HS-5 (cell line): ENCODE measurements at places on chromosomes 11 and 22.

- DNase-seq, result no peak
Observed at GRCh38 chr11:4543561-4543960, 1.4 kb upstream of the OR52M1 start.

GRCh38 chr11:62644220-62644619, 2.2 kb downstream of the GANAB start:
- DNase-seq, result no peak

DNA sequence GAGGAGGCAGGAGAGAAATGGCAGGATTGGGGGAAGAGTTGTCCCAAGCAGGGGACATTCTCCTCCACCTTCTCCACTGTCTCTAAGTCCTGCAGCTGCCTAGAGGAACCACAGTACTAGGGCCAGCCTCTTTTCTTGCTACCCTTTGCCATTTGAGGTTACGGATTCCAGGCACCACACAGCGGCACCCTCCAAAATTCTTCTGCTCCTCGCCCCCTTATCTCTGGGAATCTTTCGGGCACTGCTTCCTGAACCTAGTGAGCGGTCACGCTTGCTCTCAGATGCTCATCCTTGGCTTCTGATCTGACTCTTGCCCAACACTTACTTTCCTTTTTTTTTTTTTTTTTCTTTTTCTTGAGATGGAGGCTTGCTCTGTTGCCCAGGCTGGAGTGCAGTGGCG, 26.6 kb upstream of the XBP1 start:
- no peak for DNase-seq

GRCh38 chr11:125945797-125946520, at the start of gene VSIG10L2:
VSIG10L2 (plus strand) TSS chr11:125946044; CDS start chr11:125946056, 12 bp downstream.
- DNase-seq, result no peak

GRCh38 chr22:40204321-40205116, 26.8 kb downstream of the TNRC6B start:
- DNase-seq, result peak; percentile 61

DNA sequence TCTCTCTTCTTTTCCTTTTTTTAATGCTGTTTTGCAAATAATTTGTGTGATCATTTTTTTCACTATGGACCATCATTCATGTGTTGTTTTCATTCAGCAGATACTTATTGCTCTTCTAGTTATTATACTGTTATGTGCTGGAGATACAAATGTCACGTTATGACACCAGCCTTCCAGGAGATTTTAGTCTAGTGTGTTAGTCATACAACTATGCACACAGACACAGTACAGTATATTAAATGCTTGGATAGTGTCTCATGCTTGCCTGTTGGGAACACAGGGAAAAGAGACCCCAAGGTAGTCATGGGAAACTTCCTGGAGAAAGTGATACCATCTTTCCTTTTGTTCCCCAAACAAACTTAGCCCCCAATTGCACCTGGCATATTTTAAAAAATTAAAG, 116.1 kb downstream of the UVRAG start:
- no peak for DNase-seq

DNA sequence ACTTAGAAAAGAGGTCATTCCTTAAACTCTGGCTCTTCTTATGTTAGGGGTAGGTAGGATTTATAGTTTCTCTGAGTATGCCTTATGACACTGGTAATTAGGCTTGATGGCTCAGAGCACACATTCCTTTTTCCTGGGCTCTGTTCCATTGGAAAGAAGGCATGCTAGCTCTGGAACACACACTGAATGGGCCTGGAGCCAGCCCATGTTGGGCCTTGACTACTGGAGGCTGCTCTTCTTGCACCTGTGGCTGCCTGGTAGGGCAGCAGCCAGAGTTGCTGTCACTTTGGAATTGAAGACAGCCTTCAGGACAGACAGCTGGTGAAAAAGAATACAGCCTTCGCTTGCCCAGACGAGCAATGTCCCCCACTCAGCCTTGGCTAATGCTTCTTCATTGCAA, 18.2 kb downstream of the MCAM start:
- DNase-seq, result no peak

DNA sequence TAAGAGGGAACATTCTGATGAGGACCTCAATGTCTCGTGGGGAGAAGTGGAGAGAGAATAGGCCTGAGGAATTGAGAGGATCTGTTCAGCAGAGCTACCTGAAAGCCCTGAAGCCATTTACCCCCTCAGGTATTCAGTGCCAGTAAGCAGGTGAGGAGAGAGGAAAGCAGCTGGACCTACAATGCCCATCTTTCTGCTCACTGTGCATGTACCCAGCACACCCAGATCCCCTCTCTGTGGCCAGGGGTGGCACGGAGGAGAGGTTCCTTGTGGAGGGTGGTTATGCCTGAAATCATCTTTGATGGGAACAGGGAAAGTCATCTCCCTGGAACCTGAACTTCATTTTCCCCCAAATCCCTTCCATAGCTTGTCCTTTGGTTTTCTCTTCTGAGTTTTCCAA, 277.8 kb upstream of the B3GAT1 start:
- no peak for DNase-seq

DNA sequence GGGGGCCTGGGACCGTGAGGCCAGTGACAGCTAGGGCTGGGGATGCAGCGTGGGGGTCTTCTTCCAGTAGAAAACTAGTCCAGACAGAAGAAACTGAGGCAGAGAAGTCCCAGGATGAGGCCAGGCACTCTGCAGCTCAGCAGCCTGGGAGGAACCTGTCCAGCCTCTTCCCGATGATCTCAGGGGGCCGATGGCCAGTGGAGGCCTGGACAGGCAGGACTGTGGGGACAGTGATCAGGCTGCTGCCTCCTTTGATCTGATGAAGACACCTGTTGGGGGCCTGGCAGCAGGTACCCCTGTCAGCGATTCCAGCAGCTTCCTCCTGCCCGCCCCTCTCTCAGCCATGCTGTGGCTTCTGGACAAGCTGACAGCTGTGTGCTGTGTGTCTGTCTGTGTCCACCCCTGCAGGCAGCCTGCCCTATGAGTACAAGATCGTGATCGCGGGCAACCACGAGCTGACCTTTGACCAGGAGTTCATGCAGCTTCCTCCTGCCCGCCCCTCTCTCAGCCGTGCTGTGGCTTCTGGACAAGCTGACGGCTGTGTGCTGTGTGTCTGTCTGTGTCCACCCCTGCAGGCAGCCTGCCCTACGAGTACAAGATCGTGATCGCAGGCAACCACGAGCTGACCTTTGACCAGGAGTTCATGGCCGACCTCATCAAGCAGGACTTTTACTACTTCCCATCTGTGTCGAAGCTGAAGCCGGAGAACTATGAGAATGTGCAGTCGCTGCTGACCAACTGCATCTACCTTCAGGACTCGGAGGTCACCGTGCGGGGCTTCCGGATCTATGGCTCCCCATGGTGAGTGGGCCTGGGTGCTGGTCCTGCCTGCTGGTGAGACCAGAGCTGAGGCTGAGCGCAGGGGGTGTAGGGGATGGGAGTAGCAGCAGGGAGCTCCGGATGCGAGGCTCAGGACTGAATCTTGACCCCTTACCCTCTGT, 62.6 kb downstream of the MPPED1 start:
- DNase-seq, result no peak

DNA sequence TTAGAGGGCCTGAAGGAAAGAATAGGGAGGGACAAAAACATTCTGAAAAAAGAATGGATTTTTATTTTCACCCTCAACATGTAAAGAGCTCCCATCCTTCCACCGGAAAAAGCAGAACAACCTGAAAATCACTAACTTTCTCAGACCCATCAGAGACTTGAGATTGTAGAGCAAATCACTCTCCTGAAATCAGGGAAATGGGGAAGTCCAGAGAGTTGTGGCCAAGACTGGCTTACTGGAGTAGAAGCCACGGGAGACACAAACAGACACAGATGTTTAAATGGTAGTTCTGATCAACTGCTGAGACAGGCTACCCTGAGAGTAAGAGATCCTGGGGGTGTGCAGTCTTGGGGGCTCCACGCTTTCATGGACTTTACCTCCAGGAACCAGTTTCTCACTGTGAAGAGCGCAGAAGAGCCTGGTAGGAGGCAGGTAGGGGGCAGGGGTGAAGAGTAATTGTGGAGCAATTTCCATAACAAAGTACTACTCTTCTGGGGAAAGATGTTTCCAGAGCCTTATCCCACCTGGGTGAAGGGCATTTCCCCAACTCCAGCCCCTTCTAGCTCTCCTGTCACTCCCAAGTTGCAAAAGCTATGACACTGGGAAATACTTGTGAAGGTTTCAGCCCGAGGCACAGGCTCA, 47.1 kb downstream of the ASCL2 start:
- no peak for DNase-seq

DNA sequence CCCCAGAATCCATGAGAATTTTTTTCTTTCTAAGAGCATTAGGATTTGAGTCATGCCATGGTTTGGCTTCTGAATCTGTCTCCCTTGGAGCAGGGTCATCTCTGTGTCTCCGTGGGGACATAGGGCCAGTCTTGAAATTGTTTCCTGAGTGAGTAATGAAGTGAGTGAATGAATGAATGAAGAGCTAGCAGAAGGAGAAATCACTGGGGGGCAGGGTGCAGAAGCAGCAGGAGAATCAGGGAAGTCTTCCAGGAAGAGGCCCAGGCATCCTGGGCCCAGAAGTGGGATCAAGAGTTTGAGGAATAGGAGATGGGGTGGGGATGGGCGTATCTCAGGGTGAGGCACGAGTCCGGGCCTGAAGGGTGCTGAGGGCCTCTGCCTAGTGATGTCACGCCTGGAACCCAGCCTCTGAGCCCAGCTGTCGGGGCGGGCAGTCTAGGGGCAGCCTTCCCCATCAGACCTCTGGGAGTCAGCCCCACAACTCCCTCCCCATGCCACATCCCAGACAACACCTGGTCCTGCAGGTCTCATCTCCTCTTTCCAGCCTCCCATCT, 12.5 kb upstream of the MGAT3 start:
- no peak for DNase-seq

DNA sequence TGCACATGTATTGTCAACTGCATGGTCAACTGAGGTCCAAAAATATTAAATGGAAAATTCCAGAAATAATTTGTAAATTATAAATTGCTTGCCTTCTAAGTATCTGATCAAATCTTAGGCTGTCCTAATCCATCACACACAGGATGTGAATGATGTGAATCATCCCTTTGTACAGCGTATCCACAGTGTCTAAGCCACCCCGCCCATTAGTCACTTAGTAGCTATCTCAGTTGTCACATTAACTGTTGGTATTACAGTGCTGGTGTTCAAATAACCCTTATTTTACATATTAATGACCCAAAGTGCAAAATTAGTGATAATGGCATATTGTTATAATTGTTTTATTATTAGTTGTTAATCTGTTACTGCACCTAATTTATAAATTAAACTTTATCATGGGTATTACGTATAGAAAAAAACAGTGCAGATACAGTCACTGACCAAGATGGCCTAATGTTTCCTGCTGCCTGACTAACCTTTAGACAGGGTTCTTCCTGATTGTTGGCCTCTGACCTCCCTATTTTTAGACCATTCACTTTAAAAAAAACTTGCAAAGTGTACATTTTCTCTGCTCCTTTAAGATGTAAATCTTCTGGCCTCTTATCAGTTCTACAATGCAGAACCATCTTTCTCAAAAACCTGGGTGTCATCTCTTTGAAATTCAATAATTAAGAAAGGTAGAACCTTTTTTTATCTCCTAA, 2.9 kb upstream of the SVIP start:
- DNase-seq, result peak; percentile 23

GRCh38 chr22:27477171-27477570, 324.4 kb downstream of the MN1 start:
- no peak for DNase-seq

- DNase-seq, result no peak
Observed at GRCh38 chr11:65401073-65401802, 14.8 kb downstream of the FRMD8 start.

DNA sequence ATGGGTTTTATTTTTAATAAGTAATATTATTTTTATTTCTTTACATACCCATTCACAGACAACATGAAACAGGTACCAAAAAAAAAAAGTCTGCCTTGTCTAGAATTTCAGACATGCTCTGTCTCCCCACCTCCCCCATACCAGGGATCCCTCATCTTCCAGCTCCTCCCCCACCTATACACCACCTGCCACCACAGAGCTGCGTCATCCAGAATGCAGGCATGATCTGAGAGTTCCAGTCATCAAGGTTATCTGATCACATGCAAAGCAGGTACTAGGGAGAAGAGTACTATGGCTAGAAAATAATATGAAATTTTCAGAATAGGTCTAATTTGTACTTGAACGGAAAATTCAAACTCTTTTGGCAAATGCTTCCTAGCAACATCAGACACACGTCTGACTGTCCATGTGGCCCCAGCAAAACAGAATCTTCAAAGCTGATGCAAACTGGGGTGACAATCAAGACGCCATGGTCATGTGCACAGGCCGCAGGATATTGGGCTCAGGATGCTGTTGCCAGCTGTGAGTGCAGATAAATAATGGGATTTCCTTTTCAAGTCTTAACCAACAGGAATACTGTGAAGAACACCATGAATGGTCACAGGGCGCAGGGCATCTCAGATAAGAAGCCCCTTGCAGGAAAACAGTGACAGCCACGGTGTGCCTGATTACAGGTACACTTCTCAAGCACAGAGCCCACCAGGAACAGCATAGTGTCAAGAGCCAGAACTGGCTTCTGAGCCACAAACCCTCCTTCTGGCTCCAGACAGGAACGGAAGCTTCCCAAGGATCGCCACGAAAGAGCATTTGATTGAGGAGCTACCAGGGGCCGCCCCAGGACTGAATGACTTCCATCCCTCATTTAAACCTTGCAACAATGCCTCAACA, 169.5 kb downstream of the EFCAB6 start:
- DNase-seq, result no peak

DNA sequence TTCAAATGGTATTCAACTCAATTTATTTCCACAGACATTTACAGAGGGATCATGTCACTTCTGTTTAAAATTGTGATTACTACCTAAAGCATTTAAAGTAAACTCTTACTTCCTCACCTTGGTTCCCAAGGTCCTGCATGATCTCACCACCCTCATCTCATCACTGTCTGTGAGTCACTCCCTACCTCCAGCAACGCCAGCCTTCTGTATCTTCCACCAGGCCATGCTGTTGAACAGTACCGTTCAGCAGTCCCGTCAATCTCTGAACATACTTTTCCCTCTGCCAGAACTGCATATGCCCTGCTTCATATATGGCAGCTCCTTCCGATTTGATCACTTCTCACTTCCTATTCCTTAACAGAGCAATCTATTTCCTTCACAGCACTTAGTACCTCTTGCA, 2.0 kb downstream of the FBXO3 start:
- no peak for DNase-seq

- DNase-seq, result no peak
Observed at GRCh38 chr11:10856689-10857458, 979 bp downstream of the ZBED5 start.

DNA sequence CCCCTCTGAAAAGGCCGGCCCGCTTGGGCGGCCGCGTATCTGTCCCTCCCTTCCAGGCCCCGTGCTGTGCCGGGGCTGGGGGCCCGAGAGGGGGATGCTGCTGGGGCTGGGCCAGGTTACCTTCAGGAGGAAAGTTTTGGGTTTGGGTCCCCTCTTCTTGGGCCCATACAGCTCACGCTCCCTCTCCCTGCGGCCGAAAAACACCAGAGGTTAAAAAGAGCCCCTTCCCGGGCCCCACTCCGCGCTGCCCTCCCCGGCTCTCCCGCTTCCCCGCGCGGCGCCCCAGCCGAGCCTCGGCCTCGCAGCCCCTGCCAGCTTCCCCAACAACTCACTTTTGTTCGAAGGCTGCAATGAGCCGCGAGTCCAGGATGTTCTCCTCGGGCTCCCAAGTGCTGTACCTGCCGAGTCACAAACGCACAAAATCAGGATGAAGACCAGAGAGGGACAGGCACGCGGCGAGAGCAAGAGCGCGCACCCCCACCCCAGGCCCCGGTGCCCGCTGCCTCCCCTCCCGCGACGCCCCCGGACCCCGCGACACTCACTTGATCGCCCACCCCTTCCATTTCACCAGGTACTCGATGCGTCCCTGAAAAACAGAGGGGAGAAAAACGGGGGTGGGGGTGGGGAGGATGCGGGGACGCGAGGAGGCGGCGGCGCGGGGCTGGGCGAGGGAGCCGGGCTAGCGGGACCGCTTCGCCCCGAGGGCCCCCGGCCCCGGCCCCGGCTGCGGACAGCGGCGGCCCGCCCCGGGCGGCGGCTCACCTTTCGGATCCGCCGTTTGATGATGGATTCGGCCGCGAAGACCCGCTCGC, 450 bp downstream of the CBX6 start:
- DNase-seq, result no peak
